NCI-H1417 (cell line): ENCODE measurements at places on chromosomes 12 and 14.

GRCh38 chr14:77037215-77037937 lies 8.9 kb upstream of the IRF2BPL start:
- peak; percentile 83 for DNase-seq

DNA sequence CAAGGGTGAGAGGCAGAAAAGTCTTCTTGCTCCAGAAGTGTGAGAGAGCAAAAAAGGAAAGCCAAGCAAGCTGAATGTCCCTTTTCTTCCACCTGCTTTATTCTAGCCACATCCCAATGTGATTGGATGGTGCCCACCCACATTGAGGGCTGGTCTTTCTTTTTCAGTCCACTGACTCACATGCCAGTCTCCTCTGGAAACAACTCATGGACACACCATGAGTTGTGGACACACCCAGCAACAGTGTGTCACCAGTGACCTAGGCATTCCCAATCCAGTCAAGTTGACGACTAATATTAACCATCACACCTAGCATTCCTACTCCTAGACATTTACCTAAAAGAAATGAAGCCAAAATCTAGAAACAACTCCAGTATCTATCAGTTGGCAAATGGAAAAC lies 7.2 kb upstream of the DICER1 start:
- DNase-seq, result no peak

- DNase-seq, result no peak
These were observed 1.4 kb downstream of the TPH2 start for GRCh38 chr12:71940068-71940467.

DNA sequence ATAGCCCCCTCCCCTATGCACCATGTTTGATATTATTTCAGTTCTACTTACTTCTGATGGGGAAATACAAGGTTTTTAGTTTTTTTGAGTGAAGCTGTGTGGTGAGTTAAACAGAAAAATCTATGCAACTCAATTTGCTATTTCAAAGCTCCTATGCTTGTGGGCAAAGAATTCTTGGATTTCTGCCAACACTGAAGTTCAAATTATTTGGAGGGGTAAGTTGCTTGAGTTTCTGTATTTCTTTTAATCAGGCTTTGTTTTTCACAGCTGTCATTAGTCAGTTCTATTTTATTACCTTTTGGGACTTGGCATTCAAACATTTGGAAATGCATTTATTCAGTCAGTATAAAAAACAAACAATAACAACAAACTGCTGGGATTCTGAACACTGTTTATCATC lies 407.5 kb upstream of the MGAT4C start:
- no peak for DNase-seq

DNA sequence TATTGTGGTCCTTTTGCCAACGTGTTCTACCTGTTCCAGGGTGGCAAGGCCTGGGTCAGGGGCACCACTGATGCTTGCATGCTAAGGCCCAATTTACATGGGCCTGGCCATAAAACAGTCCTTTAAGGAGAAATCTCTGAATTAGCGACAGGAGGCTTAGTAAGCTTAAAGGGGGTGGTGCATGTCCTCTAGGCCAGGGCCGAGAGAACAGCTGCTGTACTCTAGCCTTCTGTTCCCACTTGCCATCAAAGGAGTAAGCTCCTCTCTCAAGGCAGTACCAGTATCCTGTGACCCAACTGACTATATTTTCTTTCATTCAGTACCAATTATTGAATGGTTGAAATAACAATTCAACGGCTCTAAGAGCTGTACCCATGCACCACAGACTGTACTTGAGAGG lies 67.7 kb upstream of the ZDHHC17 start:
- DNase-seq, result no peak

GRCh38 chr12:104420868-104421267 lies 35.9 kb upstream of the CHST11 start:
- DNase-seq, result no peak

DNA sequence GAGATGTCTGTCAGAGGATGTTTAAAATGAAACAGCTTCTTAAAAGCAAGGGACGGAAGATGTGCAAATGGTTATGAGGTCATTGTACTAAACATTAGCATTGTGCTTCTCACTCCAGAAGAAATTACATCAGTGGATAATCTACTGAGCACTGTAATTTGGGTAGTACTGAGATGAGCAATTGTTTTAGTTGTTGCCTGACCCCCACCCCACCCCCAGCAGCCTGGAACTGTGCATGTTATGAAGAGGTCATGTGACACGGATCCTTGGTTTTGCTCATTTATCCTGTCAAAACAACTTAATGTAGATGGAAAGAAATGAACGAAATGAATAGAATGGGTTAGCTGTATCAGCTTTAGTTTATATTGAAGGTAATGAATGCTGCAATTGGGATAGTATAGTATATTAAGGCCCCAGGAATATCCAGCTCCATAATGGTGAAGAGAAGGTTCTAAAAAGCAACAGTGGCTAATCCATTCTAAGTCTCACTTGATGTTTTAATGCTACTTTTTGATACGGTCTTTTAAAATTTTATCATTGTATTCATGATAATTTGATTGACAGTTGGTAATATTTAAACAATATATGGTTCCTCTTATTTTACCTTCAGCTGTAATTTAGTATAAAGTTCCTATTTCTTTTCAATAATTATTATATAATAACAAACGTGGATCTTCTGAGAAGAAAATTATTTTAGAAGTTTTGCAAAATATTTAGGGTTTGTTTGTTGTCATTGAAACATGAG lies 58.5 kb downstream of the WNK1 start:
- DNase-seq, result no peak
